CD14-positive monocyte (primary cell): ENCODE measurements at places on chromosomes 16 and 17.
A peak's percentile ranks its signal among the peaks of the same experiment; 100 is the strongest.

- DNase-seq = no peak
Measured at GRCh38 chr17:81049372-81049911, 14.5 kb downstream of the BAIAP2 start.

DNA sequence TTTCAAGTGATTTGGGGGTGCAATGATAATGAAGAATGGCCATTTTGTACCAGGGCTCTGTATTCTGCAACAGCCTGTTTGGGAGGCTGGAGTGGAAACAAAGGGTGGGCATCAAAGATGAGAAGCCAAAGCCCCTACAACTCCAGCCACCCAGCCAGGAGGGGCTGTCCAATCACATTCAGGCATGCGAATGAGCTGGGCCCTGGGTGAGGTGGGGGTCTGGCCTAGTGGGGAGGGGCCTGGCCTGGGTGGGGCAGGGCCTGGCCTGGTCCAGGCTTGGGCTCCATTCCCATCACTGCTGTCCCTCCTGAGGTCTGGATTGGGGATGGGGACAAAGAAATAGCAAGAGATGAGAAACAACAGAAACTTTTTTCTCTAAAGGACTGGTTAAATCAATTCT lies 6.4 kb downstream of the AOC3 start:
- DNase-seq = no peak

DNA sequence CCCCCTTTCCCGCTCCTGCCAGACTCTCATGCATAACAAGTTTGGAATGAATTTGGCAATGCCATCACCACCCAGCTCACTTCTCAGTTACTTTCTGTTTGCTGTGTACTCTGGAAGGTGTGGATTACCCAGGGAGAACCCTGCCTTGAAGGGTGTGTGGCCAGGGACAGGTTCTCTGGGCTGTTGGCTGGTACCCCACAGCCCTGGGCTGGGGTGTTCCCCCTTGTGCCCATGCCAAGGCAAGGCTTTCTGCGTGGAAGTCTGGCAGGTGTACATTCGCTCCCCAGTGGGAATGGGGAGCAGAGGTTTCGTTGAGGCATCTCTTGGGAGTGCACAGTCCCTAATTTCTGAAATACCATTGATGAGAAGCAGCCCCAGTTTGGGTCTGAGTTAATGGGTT lies 187.7 kb downstream of the CCDC182 start:
- no peak for DNase-seq

DNA sequence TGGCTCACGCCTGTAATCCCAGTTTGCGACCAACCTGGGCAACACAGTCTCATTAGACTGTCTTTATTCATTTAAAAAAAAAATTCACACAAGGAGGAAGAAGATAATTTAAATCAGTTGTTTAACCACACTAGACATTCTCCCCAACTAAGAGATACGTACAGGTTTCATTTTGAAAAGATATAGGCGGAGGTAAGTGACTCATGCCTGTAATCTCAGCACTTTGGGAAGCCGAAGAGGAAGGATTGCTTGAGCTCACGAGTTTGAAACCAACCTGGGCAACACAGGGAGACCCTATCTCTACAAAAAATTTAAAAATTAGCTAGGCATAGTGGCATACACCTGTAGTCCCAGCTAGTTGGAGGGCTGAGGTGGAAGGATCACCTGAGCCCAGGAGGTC lies 5.3 kb downstream of the CMTM4 start:
- no peak for DNase-seq

GRCh38 chr17:81428948-81429774 lies 33.9 kb downstream of the BAHCC1 start:
- no peak for DNase-seq

GRCh38 chr16:49490321-49490705 lies 116.7 kb downstream of the C16orf78 start:
- DNase-seq = no peak

DNA sequence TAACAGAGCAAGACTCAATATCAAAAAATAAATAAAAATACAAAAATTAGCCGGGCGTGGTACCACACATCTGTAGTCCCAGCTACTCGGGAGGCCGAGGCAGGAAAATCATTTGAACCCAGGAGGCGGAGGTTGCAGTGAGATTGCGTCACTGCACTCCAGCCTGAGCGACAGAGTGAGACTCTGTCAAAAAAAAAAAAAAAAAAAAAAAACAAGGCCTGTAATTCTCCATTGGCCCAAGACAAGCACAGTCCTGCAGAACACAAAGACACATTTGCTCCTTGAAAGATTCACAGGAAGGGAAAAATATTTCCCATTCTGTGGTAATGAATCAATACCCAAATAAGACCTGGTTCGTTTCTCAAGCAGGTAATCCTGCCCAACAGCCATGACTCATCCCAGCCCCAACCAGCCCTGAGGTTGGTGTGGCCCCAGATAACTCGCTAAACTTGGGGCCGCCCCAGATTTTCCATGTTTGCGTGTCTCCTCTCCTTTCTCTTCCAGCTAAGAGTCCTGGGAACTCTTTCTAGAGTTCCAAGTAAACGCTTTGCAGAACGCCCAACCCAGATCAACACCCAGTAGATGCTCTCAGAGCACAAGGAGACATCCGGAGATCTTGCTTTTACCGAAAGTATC lies 40.3 kb upstream of the SNN start:
- no peak for DNase-seq

GRCh38 chr17:10674704-10675103 lies 17.6 kb upstream of the MYH3 start:
- no peak for DNase-seq

DNA sequence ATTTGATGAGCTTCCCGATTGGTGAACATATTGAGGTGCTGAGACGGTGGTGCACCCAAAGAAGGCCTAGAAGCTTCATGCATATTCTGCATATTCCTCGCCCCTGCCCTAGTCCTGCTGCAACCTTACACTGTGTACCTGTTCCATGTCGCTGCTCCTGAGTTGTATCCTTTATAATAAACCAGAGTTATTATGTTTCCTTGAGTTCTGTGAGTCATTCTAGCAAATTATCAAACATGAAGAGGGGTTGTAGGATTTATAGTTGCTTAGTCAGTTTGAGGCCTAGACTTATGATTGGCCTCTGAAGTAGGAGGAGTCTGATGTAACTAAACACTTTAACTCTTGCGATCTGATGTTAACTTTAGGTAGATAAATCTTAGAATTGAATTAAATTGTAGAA lies 436.8 kb downstream of the CA10 start:
- no peak for DNase-seq

- DNase-seq = no peak
Measured at GRCh38 chr17:34665150-34665806, 85.9 kb downstream of the TMEM132E start.

GRCh38 chr16:11852092-11852809 lies 909 bp upstream of the RSL1D1 start:
- no peak for DNase-seq

DNA sequence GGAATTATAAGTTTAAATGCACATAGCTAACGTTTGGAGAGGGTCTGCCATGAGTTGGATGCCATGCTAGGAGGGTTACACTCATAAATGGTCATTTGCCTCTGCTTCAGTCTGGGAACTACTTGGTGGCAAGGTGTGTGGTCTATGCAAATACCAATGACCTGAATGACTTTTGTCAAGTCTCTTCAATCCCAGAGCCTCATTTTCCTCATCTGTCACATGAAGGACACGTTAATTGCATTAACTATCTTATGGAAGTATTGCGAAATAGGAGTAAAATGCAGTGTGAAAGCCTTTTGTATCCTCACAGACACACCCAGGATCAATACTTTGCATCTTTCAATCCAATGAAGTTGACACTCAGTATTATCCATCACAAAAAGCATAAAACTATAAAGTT lies 62.8 kb downstream of the CDK5R1 start:
- no peak for DNase-seq

GRCh38 chr16:11805556-11805955 lies 8.5 kb upstream of the ZC3H7A start:
- DNase-seq = no peak

- DNase-seq = no peak
Measured at GRCh38 chr16:50599494-50599893, 51.3 kb downstream of the NKD1 start.

GRCh38 chr16:58518083-58518979 lies 3.0 kb downstream of the SETD6 start:
- DNase-seq = no peak

DNA sequence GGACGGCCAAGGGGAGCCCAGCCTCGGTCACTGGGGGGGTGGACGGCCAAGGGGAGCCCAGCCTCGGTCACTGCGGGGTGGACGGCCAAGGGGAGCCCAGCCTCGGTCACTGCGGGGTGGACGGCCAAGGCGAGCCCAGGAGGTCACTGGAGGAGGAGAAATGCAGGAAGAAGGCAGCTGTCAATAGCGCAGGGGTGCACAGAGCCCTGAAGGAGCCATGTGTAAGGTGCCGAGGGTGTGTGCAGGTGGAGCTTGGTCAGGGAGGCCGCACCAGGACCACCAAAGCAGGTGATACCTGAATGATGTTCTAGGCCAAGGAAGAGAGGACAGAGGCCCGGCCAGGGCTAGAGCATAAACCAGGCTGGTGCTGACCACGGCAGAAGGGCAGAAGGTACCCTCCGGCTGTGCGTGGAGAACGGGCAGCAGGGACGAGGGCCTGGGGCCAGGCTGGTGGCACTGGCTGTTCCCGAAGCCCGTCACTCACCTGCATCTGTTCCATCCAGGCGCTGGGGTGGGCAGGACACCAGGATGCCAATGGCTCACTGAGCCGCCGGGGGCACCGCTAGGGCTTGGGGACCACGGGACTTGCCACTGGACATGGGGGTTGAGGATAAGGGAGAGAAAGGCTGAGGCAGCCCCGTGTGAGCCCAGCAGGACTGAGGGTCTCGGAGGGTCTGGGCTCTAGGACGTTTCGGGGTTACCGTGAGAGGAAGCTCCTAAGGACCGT lies 5.9 kb upstream of the CCDC57 start:
- DNase-seq = peak; percentile 11

DNA sequence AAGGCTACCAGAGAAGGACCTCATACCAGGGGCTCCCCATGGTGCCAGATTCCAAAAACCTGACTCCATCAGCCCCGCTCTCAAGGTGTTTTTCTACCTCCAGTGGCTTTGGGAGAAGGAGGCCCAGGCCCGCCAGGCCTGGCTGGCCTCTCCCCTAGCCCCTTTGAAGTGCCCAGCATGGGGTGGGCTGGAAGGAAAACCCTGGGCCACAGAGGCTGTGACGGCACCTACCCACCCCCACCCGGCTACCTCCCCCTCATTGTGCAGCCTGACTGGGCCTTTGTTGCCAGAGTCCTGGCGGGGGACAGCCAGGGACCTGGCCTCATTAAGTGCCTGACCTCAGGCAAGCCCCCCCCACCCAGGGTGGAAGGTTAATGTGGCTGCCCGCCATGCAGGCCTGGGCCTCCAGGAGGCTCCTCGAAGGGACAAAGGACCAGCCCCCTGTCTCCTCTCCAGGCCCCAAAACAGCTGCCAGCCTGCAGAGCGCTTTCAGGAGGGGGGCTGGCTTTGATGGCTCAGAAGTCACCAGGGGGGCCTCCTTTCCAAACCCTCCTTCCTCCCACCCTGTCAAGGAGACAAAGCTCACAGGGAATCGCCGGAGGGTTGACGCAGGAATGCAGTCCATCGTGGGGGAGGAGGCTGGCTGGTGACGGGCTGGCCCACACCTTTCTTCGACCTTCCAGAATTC lies 159.4 kb downstream of the ZNF423 start:
- DNase-seq = no peak

DNA sequence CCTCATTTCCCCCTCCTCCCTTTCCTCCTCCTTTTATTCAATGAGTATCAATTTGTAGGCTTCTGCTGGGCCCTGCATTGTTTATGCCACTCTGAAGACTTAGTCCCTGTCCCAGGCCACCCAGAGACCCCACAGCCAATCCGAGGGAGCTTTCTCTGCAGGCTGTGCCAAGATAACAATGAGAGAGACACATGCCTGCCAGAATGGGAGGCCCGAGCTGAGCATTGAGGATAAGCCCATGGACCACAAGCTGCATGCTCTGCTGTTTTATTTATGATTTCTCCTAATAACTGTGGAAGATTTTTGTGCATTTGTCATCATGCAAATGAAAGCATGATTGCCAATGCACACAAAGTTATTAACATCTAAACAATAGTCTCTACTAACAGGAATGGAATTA lies 3.0 kb downstream of the RCVRN start:
- no peak for DNase-seq

GRCh38 chr17:45784741-45785479 lies 790 bp downstream of the CRHR1 start:
- DNase-seq = peak; percentile 13

DNA sequence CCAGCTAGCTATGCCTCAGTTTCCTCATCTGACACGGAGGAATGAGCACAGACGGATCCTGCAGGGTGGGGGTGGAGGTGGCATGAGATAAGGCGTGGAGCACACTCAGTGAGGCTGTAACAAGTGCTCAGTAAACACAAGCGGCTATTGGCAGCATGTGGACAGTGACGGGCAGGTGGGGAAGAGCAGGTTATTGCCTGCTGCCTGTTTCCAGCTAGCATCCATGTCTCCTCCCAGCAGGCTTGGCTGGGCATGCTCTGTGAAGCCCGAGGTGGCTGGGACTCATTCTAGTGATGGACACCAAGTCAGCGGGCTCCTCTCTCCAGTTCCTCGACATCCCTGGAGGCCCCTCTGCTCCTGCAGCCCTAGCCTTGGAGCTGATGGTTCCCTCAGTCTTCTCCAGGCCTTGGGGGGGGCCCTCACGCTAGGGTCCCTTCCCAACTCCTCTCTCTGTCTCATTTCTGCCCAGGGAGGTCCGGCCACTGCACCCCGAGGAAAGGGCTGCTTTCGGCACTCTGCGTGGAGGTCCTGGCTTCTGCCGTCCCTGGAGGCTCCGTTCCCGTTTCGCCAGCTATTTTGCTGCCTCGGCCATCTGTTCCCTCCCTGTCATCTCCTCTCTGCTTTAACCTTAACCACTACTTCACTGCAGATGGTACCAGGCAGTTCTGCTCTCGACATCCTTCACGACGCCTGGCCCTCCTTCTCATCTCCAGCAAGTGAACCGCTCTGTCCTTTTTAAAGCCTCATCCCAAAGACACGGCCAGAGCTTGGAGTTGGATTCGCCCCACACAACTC lies 6.2 kb downstream of the RTN4RL1 start:
- no peak for DNase-seq

DNA sequence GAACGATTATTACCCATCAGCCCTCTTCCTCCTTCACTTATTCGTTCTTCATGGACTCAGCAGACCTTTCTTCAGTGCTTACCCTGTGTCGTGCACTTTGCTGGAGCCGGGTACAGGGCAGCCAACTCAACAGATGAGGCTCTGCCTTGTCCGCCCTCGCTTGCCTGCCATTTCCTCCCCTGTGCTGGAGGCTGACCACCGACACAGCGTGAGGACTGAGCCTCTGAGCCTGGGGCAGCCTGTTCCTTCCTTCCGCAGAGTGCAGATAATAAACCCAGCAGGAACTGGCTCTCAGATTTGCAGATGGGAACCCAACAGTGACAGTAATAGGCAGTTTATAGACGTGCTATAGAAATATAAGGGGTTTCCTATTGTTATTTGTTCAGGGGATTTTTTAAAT lies 7.0 kb upstream of the SLC39A11 start:
- no peak for DNase-seq
